ENCODE measurements at places on chromosomes 16 and 17. TPM values are rescaled to one million over a fixed set of nuclear protein-coding genes. Genes with fewer than 3 reads are reported as not detected.

Gene WNT3
- total RNA-seq: not detected

Gene DNAAF8
- not detected for total RNA-seq

Gene TSNAXIP1
- 0.62 TPM for total RNA-seq

Gene TBC1D3E
- total RNA-seq: not detected

Gene KCNH4
- 0.45 TPM for total RNA-seq

- DNase-seq: no peak
Measured at GRCh38 chr16:17321824-17322223, 148.9 kb downstream of the XYLT1 start.

Gene TMC8
- total RNA-seq: 481 TPM

Gene LRRC37A2
- total RNA-seq: 27.9 TPM

DNA sequence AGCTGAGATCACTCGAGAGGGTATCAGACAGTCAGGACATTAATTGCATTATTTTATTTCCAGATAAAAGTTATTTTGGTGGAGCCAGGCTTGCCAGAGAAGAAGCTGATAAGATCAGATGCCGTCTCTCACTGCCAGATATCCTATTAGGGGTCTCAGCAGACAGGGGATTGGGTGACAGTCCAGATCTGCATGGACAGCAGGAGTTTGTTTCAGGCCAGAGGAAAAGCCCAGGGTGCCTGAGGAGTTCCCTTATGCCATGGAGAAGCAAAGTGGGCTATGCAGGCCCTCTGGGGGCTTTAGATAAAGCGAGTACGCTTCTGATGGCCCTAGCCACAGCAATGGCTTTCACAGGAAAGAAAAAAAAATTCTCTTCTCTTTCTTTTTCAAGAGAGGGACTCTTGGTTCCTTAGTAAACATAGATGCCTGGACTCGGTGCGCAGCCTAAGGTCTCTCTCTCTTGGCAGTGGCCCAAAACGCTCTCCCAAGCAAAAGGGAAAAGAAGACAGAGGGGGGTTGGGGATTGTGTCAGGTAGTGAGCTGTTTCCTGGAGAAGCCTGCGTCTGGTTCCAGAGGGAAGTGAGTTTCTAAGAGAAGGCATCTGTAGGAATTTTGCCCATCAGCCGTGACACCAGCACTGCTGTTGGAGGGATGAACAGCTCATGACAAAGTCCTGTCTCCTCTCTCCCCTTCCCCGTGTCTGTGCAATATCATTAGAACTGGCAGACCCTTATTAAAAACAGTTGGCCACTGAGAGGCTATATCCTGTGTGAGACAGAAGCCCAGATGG lies 166.3 kb upstream of the FOXF1 start:
- DNase-seq: no peak

- DNase-seq: no peak
Measured at GRCh38 chr17:83077411-83077810, 2.0 kb upstream of the METRNL start.

GRCh38 chr17:5826384-5826783 lies 242.1 kb upstream of the NLRP1 start:
- no peak for DNase-seq

DNA sequence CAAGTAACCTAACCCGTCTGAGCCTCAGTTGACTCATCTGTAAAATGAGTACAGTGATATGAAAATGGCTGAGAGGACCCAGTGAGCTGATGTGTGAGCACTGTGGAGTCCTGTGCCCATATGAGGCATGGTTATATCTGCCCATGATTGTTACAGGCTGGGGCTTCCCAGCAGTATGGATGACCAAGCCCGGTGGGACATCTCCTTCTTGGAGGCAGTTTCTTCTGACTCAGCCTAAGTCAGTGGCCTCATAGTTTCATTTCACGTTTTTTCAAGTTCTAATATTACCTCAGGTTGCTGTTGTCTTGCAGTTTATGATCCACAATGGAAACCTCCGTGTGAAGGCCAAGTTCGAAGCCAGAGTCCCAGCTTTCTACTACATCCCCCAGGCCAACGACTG lies 4.8 kb downstream of the ADAP2 start:
- DNase-seq: no peak

GRCh38 chr17:29138184-29138955 lies 41.8 kb downstream of the MYO18A start:
- DNase-seq: no peak

Gene GUCY2D
- total RNA-seq: not detected

Gene ATP2A1
- 1.7 TPM for total RNA-seq

DNA sequence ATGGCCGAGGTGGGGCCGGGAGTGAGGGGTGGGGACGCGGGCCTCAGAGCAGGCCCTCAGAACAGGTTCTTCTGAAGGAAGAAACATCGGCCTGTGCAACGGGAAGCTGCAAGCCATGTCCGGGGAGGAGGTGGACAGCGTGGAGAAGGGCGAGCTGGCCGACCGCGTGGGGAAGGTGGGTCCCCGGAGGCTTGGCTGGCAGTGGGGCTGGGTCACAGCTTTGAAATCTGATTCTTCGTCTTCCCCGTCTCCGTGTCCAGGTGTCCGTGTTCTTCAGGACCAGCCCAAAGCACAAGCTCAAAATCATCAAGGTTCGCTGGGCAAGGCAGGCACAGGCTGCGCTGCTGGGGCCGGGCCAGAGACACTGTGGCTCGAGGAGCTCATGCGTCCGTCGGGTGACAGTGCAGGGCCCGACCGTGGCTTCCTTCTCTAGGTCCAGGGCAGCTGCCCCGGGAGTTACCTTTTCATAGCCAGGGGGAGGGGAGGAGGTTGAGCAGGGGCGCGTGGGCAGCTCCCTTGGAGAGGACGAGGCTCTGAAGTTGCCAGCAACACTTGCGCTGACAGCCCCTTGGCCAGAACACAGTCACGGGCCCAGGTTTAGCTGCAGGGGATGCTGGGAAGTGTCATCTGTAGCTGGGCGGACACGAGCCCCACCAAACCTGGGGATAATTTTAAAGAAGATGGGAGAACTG lies 51.3 kb downstream of the MEAK7 start:
- no peak for DNase-seq

DNA sequence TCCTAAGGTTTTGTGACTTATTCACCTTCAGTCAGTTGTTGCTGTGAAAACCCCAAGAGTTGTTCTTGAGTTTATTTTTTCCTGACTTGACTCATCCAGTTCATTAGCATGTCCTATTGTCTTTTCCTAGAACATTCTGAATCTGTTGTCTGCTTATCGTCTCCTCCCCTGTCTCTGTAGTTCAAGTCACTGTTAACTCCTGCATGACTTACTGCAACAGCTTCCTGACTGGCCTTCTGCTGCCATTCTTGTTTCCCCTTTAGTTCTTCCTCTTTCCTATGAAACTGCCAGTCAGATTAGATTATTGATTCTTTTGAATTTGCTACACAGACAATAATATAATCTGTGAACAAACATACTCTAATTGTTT lies 161.5 kb downstream of the FTO start:
- no peak for DNase-seq

- no peak for DNase-seq
Measured at GRCh38 chr17:63589646-63590045, 11.0 kb upstream of the TACO1 start.

DNA sequence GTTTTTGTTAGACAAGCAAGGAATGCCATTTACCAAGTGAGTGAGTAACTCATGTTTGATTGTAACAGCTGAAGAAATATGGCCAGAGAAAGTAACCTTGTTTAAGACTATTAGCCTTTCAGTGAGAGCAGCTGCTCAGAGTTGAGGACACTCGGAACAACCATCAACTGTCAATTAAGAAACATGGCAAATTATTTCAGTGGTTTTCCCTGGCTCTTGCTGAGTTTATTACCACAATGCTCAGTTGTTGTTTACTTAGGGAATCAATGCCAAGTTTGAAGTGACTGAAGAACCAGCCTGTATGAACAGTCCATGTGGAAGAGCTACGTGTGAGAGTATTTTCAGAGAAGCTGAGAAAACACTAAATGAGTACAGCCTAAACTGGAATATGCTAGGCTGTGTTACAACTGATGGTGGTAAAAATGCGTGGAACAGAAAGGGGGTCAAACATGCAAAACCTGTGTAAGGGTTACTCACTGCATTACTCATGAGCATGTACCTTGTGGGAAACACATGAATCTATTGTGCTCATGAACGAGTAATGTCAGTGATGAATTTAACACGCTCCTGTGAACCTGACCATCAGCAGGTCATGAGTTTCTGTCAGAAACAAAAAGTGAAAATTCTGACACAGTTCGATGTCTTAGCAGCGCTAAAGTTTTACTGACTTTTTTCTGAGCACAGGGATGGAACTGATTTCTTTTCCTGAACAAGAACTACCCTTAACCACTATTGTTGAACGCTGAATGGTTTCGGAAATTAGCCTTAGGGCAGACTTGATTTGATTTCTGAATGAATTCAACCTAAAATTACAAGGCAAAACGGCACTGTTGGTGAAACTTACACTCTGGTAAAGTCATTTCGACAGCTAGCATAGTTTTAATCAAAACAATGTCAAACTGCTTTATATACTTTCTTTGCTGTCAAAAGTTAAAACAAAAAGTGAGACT lies 33.5 kb downstream of the GNA13 start:
- DNase-seq: no peak

DNA sequence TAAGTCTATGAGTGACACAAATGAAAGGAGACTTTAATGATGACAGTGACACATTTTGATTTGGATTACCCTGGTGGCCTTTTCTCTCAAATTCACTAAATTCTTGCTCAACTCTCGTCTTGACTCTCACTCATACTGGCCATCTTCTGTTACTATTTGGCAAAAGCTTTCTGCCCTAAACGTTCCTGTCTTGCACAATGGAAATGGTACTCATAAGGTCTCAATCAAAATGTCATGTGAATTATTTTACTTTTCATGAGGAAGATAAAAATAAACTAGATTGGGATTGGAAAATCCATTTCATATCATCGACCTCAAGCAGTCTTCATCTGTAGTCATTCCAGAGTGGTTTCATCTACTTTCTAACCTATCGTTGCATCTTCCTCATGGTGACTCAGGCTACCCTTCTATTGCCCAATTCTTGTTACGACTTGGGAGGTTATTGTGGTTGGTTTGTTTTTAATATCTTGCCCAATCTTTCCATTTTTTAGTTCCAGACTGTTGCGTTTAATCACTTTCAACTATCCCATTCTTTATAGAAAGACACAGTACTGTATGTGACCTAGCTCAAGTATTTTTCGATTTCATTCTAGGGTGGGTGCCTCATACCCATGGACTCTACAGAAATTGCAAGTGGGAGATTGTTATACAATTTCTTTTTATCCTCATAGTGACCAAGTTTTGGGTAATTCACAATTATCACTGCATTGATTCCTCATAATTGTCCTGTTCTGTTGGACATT lies 317.2 kb upstream of the KCNJ16 start:
- no peak for DNase-seq

GRCh38 chr16:82241469-82242052 lies 71.5 kb upstream of the MPHOSPH6 start:
- no peak for DNase-seq

- DNase-seq: no peak
Measured at GRCh38 chr17:41692722-41693521, 4.2 kb downstream of the EIF1 start.

DNA sequence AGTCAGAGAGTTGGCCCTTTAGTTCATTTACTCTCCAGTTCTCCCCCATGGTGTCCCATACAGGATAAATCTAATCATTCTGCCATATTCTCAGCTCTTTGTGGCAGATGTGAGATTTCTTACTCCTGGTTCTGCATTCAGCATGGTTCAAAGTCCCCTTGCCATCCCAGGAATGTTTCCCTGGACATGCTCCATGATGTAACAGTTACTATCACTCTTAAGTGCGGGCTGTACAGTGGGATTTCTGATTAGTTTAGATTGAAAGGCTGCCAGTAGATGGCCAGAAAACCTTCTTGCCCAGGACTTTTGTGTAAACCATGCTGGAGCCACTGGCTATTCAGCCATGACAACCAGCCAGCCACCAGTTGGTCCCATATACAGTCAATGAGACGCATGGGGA lies 10.4 kb downstream of the KRT37 start:
- no peak for DNase-seq

DNA sequence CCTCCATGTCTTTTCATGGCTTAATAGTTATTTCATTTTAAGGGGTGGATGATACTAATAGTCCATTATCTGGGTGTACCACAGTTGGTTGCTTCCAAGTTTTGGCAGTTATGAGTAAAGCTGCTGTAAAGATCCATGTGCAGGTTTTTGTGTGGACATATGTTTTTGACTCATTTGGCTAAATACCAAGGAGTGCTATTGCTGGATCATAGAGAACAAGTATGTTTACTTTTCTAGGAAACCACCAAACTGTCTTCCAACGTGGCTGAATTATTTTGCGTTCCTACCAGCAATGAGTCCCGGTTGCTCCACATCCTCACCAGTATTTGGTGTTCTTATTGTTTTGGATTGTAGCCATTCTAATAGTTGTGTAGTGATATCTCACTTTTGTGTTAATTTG lies 181.9 kb downstream of the SPECC1 start:
- no peak for DNase-seq

- DNase-seq: no peak
Measured at GRCh38 chr17:48552466-48553189, 7.7 kb upstream of the HOXB2 start.

DNA sequence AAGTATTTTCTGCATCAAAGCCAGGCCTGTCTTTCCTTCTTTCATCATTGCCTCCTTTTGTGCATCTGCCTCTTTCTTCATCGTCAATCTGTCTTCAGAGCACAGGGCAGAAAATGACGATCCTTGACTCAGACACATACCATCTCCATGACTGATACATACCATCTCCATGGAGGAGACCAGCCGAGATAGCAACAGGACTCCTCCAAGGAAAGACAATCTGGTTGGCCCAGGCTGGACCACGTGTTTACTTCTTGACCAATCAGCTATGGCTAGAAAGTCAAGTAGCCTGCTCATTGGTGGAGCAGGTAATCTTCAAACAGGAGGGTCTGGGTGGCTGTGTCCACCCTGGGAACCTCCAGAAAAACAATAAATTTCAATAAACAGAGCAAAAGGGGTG lies 164.6 kb downstream of the CPPED1 start:
- DNase-seq: no peak

GRCh38 chr17:76701471-76701967 lies 9.2 kb downstream of the MXRA7 start:
- no peak for DNase-seq

DNA sequence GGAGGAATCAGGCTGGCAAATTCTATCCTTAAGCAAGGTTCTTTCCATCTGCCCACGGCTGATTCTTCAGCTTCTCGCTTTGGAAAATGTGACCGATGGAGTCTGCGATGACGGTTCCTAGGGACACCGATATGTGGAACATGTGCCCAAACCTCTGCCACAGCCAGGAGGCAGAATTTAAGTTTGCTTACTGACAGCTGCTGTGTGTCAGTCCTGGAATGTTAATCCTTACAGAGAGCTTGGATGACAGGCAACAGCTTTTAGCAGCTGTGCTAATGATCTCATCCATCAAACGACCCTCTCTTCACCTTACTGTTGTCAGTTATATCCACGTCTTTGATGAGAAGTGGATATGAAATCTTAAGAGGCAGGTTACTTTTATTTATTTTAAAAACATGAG lies 11.4 kb upstream of the MYH13 start:
- DNase-seq: no peak

GRCh38 chr16:49010396-49010795 lies 271.2 kb downstream of the CBLN1 start:
- DNase-seq: no peak
